ENCODE measurements at places on chromosomes 1 and 21. TPM values are rescaled to one million over a fixed set of nuclear protein-coding genes. Genes with fewer than 3 reads are reported as not detected.

TINAGL1 gene
- polyA plus RNA-seq = 24.8 TPM

TPTE gene
- not detected for polyA plus RNA-seq

ETV3 gene
- 17.1 TPM for polyA plus RNA-seq

GBP1 gene
- 5.6 TPM for polyA plus RNA-seq

BRDT gene
- polyA plus RNA-seq = not detected

PGLYRP3 gene
- not detected for polyA plus RNA-seq

ABCA4 gene
- polyA plus RNA-seq = 0.39 TPM

SMCP gene
- polyA plus RNA-seq = not detected

TMIGD3 gene
- 0.63 TPM for polyA plus RNA-seq

CYP4A11 gene
- not detected for polyA plus RNA-seq

FMO2 gene
- polyA plus RNA-seq = 0.46 TPM

ZNHIT6 gene
- polyA plus RNA-seq = 19.5 TPM

KCNJ6 gene
- 1.2 TPM for polyA plus RNA-seq

NTMT2 gene
- 1.3 TPM for polyA plus RNA-seq

TMEM82 gene
- polyA plus RNA-seq = not detected

NBPF1 gene
- 100 TPM for polyA plus RNA-seq

OR2L13 gene
- not detected for polyA plus RNA-seq

KANK4 gene
- 13.0 TPM for polyA plus RNA-seq

USH2A gene
- 0.06 TPM for polyA plus RNA-seq

SYT2 gene
- polyA plus RNA-seq = 0.42 TPM

SPOCD1 gene
- polyA plus RNA-seq = 0.75 TPM

VSIG8 gene
- not detected for polyA plus RNA-seq

HSF2BP gene
- 1.1 TPM for polyA plus RNA-seq

ETV3L gene
- not detected for polyA plus RNA-seq

RUNX3 gene
- 0.46 TPM for polyA plus RNA-seq

MYBPH gene
- polyA plus RNA-seq = 211 TPM
